ENCODE measurements at places on chromosomes 6 and 20.
A peak's percentile ranks its signal among the peaks of the same experiment; 100 is the strongest.

DNA sequence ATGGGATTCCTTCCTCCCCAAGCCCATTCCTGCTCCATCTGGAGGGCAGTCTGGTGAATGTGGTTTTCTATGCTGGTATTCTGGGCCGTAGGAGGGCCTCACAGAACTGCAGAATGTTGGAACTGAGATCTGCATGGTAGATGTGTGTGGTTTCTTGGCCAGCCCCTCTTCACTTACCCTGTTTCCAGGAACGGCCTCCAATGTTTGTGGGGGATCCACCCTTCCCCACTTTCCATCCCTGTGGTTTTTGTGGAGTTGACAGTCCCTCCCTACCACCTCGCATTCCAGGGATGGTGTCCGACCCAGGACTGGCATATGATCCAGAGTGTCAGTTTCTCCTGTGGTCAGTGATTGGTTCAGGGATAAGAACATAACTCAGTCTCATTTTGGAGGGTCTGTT is 26.7 kb upstream of the TMEM14A start:
- no peak for DNase-seq

DNA sequence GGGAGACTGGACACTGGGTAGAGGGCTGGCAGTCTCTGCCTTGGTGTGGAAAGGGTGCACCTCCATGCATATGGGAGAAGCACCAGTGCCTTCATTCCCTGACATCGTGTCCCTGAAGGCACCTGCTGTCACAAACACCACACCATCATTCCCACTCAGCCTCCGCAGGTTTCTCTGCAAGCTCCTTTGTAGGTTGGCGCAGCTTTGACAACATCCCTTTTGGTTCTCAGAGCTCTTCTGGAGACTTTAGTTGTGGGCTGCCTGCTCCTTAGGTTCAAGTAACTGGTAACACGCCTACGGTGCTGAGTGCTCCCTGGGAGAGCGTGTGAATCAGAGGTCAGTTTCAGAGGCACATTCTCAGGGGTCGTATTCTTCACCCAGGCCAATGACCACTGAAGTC is 50.2 kb upstream of the TULP4 start:
- no peak for DNase-seq

- DNase-seq: no peak
Measured at GRCh38 chr6:111406200-111406721, 76.8 kb downstream of the REV3L start.

GRCh38 chr6:130995783-130996447 is 67.1 kb downstream of the EPB41L2 start:
- DNase-seq: no peak

DNA sequence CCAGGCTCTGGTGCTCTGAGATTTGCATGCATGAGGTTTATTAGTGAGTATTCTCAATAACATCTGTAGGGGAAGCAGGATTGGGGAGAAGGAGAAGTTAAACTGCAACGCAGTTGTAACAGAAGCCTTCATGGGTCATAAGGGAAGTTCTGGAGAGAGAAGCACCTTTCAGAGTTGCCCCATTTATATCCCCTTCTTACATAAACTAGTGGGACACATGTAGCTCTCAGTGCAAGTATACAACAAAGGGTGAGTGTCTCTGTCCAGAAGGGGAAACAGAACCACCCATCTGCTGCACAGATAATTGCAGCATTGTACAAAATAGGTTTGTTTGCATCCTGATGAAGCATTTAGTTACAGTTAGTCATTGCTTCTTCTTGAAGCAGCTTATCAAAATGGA is 4.3 kb upstream of the ADGB start:
- DNase-seq: no peak

DNA sequence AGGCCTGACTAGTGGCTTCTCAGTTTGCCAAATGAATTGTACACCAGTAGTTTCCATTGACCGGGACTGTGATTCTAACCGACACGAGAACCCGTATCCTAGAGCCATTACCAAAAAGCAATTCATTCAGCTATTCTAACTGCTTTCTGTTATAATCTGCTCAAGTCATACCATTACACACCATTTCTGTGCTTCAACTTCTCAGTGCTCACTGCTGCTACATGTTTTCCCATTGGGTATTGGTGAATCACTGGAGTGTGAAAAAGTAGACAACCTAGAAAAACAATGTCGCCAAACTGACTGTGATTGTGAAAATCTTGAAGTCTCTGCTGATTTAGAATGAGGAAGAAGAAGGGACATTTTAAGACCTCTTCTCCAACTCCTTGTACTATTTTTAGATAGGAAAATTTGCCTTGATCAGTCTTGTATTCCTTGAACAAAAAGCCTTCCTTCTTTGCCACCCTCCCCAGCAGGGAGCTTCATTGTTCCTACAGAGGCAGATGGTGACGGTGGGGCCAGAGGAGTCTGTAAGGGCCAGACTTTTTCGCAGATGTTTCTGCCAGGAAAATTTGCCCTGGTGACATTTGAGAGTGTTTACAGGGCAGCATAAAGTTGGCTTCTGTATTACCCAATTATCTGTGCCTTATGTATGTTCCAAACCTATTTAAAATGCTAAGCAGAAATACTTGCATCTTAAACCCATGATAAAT is 31.7 kb upstream of the MAP3K4 start:
- DNase-seq: no peak

GRCh38 chr6:124963831-124964763 is 1.9 kb downstream of the RNF217 start:
- no peak for DNase-seq

GRCh38 chr6:43491750-43492661 is 14.6 kb downstream of the TJAP1 start:
- DNase-seq: peak; percentile 87

Measured in C1 segment of cervical spinal cord (tissue), 14 donors.